Lung microvascular endothelial cell (primary cell): ENCODE measurements at places on chromosomes 3 and 15.
A peak's percentile ranks its signal among the peaks of the same experiment; 100 is the strongest.

DNA sequence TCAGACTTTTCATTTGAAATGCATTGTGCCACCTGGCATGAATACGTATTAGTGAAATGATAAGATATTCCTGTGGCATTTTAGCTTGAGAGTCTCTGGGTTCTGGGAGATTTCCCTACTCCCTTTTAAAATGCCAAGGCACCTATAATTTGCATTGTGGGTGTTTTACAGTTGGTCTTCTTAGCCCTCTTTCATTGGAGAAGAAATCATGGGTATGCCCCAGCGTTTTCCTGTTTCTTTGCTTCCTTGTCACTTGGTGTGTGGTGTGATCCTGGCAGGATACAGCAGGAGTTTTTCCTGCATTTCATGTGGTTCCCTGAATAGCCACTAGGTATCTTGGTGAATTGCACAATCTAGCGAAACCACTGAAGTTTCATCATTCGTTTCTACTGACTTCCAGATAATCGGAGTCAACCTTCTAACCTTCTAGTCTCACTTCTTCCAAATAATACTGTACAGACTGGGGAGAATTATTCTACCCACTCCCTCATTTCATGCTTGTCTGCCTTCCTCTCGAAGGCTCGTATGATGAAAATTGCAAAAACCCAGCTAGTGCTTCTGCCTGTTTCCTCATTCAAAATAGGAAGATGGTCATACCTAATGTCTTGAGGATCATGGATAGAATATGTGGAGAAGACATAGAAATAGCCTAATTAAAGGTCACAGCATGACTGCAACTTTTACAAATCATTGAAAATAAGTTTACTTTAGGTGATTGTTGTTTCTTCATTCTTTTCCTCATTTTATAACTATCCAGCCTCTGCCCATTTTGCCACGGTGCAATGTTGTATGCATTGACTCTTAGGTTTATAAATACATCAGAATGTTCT is 2.6 kb downstream of the BHLHE40 start:
- peak; percentile 81 for DNase-seq

DNA sequence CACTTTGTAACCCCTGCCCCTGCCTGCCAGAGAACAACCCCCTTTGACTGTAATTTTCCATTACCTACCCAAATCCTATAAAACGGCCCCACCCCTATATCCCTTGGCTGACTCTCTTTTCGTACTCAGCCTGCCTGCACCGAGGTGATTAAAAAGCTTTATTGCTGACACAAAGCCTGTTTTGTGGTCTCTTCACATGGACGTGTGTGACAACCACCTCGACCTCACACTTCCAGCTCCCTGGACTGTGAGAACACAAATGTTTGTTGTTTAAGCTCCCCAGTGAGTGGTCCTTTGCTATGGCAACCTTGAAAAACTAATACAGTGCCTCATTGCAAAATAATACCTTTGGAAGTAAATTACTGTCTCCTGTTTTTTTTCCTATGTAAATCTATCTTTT is 299.2 kb upstream of the POU1F1 start:
- DNase-seq = peak; percentile 5

GRCh38 chr15:94287794-94288246 is 56.5 kb downstream of the MCTP2 start:
- DNase-seq = no peak

GRCh38 chr15:72044956-72045355 is 73.0 kb downstream of the MYO9A start:
- no peak for DNase-seq

- peak; percentile 33 for DNase-seq
Observed at GRCh38 chr3:101010296-101010695, 17.1 kb upstream of the ABI3BP start.

GRCh38 chr3:171282041-171282440 is 178.2 kb downstream of the TNIK start:
- peak; percentile 15 for DNase-seq

GRCh38 chr3:128385080-128385832 is 81.4 kb downstream of the DNAJB8 start:
- DNase-seq = no peak

DNA sequence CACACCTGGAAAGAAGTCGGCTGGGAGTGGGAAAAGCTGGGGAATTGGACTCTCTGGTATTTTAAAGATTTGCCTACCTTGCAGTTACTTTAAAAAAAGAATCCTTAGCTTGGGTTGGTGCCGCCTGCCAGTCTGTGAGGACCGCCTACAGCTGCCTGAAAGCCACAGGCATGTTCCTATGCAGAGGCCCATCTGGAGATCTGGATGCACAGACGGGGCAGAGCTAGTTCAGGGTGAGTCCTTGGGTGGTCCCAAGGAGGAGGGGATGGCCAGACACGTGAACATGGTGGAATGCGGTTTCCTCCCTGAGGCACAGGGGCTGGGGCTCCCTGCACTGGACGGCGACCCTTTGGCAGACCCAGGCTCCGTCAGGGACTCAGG is 113.2 kb upstream of the IQSEC1 start:
- no peak for DNase-seq
